Sciatic nerve (tissue), 2 donors: ENCODE measurements at places on chromosomes 4 and X. TPM values are rescaled to one million over a fixed set of nuclear protein-coding genes. Genes with fewer than 3 reads are reported as not detected.

The STS gene
- 10.1 TPM for total RNA-seq

The ETDA gene
- total RNA-seq: not detected

The SLC49A3 gene
- total RNA-seq: 11.4 TPM

The PPP4R3C gene
- total RNA-seq: not detected

The HTRA3 gene
- total RNA-seq: 23.7 TPM

The PLK4 gene
- total RNA-seq: 1.7 TPM
